ENCODE measurements at places on chromosomes 16 and 17.

DNA sequence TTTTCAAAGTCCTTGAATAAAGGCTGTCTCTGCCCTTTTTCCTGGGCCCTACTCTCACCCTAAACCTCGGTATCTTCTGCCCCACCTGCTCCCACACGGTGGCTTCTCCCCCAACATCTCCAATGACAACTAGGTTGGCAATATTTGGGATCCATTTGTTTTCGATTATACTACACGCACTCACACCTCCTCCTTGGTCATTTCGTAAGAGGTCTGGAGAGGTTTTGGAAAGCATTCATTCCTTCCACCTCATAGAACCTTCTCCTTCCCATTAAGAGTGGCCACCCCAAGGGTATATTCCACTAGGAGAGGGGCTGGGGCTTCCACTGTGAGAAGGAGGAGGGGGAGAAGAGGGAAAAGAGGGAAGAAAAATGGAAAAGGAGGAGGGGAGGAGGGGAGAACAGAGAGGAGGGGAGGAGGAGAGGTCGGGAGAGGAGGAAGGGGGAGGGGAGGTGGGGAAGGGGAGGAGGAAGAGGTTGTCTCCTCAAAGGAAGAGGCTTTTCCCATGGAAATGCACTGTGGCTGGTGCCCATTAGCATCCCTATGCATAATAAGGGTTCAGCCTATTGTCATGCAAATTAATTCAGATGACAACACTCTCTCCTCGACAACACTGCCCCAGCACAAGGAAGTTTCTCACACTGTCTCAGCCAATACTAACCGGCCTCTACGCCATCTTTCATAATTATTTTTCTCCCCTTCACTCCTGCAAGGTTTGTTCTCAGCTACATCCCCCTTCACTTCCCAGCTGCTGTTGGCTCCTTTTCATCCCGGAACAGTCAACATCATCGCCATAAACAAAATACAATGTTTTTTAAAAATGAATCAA lies 30.0 kb downstream of the SOX9 start:
- DNase-seq: no peak

DNA sequence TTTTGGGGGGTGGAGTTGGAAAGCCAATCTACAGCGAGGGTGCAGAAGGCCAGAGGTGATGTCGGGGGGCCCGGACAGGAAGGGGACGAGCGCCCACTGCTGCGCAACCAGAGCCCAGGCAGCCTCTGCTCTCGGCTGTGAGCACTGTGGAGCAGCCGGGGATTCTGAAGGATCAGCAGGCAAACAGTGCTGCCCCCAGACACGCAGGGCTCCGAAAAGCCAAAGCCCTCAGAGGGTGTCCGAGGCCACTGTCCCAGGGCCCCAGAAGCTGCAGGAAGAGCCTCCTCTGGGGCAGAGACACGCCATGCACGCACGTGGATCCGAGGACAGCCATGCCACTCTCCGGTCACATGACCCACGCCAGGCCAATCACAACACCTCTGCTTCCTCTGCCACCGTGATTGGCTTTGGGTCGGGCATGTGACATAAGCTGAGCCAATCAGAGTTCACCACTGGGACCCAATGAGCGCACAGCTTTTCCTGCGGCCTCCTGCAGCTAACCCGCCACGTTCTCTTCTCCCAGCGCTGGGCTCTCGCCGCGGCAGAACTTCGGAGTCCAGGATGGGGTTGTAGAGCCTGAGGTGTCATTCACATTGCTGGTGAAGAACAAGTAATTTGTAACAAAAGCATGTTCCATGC lies 40.7 kb downstream of the ACTG1 start:
- no peak for DNase-seq

GRCh38 chr17:56595831-56596690 lies 2.6 kb downstream of the NOG start:
- no peak for DNase-seq

DNA sequence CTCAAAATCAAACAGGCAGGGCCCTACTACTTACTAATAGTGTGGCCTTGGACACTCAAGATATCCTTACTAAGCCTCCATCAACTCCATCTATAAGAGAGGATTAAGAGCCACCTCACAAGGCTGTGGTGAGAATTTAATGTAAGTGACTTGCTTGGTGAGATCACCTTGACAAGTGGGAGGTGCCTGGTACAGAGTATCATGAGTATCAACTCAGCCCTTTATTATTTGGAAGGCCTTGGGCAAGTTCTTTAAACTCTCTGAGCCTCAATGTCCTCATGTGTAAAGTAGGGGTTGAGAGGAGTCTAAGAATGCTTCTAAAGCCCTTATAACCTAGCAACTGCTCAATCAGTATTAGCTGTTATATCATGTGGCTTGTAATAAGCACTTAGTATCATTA lies 15.0 kb downstream of the THUMPD1 start:
- DNase-seq: no peak

- peak; percentile 28 for DNase-seq
Observed at GRCh38 chr16:66751053-66751302, 431 bp downstream of the DYNC1LI2 start.

DNA sequence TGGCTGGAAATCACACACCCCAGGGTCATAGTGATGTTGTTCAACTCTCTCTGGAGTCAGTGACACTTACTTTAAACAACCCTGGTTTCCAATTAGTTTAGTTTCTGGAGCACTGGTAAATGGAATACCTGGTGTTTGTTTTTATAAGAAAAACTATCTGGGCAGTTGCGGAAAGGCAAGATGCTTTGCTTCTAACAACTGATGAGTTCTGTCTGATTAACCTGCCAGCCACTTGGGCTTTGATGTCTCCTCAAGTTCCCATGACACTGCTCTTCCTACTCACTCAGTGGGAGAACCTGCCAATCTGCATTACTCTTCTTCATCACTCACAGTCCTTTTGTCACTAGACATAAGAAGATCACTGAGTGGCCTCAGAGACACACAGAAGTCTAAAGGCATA lies 78.7 kb upstream of the MTMR4 start:
- no peak for DNase-seq

GRCh38 chr16:5386989-5387388 lies 289.4 kb upstream of the EEF2KMT start:
- no peak for DNase-seq

GRCh38 chr17:60554377-60554788 lies 28.3 kb upstream of the APPBP2 start:
- no peak for DNase-seq

DNA sequence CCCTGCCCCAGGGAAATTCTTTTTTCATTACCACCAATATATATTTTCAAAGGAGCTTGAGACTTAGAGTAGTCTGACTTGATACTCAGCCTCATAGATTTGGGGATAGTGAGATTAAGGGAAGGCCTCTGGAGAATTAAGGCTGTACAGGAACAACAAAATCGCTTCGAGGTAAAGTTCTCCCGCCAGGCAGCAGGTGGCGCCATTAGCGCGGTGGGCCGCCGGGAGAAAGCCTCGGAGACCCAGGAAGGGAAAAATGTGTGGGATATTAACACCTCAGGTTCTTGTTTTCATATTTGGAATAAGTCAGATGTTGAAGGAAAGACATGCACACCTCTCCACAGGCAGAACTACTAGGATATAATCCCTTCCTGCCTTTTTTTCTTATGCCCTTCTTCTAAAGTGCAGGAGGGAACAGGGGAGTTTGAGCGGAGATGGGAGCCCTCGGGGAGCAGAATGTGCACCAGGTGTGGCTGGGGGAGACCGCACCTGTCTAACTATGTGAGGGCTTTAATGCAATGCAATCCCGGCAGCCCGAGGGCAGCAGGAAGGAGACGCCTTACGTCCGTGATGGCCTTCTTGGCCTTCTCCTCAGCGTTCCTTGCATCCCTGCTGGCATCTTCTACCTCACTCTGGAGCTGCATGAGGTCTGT lies 25.9 kb downstream of the MYH3 start:
- DNase-seq: peak; percentile 30

- no peak for DNase-seq
Observed at GRCh38 chr16:62539657-62540056, 503.4 kb upstream of the CDH8 start.

- no peak for DNase-seq
Observed at GRCh38 chr16:48820379-48820778, 210.4 kb upstream of the N4BP1 start.

DNA sequence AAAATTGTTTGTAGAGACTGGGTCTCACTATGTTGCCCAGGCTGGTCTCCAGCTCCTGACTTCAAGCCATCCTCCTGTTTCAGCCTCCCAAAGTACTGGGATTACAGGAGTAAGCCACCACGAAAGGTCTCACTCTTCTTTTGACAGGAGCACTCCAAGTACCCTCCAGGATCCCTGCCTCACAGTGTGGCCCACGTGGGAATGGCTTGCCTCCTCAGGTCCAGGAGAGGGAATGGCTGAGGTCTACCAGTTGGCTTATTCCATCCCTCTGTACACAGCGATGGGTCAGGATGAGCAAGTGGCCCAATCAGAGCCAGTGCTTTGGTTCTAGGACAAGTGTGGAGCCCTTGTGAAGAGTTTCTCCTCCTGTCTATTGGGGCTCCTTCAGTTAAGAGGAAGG lies 73.7 kb upstream of the ZNF423 start:
- DNase-seq: no peak
